ENCODE measurements at places on chromosomes 1 and 21.

DNA sequence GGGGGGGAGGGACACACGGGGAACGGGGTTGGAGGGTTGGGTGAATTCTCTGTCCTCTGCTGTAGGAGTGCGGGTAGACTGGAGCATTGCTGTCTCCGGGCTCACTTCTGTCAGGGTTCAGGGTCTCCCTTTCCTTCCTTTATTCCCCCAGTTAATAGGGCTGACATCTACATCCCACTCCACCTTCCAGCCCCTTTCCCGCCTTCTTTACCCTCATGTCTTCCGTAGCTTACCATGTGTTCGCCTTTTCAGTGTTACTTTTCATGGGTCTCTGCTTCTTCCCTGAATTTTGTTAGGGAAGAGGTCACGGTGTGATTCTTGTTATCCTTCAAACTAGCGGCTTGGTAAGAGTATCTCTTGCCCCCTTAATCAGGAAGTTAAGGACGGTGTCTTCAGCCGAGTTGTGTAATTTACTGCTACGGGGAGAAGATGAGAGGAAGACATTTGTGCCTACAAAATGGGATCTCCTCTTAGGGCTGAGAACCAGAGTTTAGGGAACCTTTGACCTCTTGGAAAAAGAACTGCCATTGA is 917 bp downstream of the RAP1A start:
- DNase-seq, result no peak
- H3K27me3 ChIP-seq, result no peaks in the 10 kb centered on the region
- H3K36me3 ChIP-seq, result peaks cover 35% of the 10 kb centered on the region
- H3K27ac ChIP-seq, result peak overlapping the region; percentile 95
- peaks cover 66% of the 10 kb centered on the region for H3K4me1 ChIP-seq

DNA sequence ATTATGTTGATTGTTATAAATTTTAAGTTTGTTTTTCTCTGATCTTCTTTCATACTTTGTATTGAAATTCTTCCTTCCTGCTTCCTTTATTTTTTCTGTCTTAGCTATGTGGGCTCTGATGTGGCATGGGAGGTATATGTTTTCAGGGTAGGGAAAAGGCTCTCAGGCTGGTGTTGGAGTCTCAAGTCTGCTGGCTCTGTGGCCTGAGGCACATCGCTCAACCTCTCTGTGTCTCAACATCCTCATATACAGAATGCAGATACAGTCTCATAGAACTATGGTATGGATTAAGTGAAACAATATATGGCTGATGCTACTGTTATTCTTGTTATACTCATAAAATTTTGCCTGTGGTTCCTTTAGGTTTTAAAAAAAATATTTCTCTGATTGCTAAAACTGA is 105.9 kb downstream of the KCNN3 start:
- DNase-seq, result no peak
- H3K4me1 ChIP-seq, result peaks cover 14% of the 10 kb centered on the region
- H3K27ac ChIP-seq, result no peak overlapping the region
- H3K27me3 ChIP-seq, result peaks cover 45% of the 10 kb centered on the region

DNA sequence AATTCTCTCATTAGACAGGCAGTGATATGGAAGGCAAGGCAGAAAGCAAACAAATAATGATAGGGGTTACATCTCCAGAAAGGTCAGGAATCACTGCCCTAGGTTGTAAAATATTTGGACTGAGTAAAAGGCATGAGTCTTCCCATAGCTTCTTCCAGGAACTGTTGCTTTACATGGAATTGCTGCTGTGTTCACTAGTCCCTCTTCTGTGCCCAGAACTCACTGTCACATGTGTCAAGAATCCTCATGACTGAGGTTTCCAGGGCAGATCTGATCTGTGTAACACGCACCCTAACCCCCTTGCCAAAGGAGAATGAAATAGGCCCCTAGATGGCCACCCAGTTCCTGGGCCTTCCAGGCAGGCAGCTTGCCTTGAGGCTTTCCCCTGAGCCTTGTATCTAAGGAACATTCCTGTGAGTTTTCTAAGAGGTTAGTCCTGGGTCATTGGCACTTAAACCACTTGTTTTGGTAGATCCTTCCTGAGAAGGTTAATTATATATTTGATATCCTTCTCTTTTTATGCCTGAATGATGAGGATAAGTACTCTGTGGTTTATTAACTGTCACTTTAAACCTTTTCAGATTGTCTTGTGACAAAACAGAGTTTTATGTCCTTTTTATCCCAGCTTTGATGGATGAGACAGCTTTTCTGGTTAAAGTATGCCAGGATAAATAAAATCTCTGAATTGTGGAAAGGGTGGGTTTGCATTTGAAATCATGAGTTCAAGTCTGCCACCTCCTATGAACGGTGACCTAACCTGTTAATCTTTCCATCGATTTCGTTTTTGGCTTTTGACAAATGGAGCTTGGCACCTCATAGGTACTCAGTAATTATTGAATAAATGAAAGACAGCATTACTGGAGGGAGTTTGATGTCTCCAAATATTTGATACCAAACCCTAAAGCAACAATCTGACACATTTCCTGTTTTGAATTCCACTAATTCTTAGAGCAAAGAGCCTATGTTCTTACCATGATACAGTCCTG is 163.3 kb downstream of the DHRS3 start:
- H3K4me1 ChIP-seq, result peaks cover 28% of the 10 kb centered on the region
- DNase-seq, result no peak
- no peak overlapping the region for H3K4me3 ChIP-seq

- no peak overlapping the region for H3K27ac ChIP-seq
- peaks cover 18% of the 10 kb centered on the region for H3K36me3 ChIP-seq
- H3K27me3 ChIP-seq, result no peaks in the 10 kb centered on the region
- no peaks in the 10 kb centered on the region for H3K4me1 ChIP-seq
- no peak for DNase-seq
Measured at GRCh38 chr1:245880754-245881403, 626.2 kb downstream of the SMYD3 start.

- H3K4me1 ChIP-seq, result peaks cover 70% of the 10 kb centered on the region
- no peak overlapping the region for H3K4me3 ChIP-seq
- H3K36me3 ChIP-seq, result peaks cover 29% of the 10 kb centered on the region
- no peaks in the 10 kb centered on the region for H3K27me3 ChIP-seq
Measured at GRCh38 chr1:228105996-228106799, 2.9 kb downstream of the MRPL55 start.

- no peaks in the 10 kb centered on the region for H3K27me3 ChIP-seq
- H3K4me1 ChIP-seq, result peaks cover 27% of the 10 kb centered on the region
- peak overlapping the region; percentile 99 for H3K27ac ChIP-seq
- peak overlapping the region; percentile 98 for H3K4me3 ChIP-seq
- peaks cover 38% of the 10 kb centered on the region for H3K36me3 ChIP-seq
- peak; percentile 5 for DNase-seq
Measured at GRCh38 chr1:155910621-155911121, 478 bp downstream of the RIT1 start.

DNA sequence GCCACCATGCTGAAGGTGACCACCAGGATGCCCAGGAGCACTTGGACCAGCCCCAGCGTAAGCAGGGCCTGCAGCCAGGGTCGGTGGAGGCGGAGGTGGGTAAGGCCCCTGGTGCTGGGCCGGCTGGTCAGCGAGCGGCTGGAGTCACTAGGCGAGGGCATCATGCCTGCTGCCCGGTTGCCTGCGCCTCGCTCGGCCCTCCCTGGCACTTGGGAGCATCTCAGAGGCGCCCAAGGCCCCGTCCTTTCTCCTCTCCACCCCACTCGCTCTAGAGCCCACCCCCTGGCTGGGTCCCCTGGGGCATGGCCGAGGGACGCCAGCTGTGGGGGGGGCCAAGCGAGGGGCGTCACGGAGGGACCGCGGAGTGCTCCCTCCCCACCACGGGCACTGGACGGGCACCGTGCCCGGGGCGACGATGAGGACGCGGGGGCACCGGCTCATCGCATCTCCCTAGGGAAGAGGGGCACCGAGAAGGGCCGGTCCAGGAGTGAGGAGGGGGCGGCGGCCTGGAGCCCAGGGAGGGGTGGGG is 505 bp downstream of the ENTREP3 start:
- H3K4me3 ChIP-seq, result peak overlapping the region; percentile 87
- no peak for DNase-seq
- H3K27me3 ChIP-seq, result no peaks in the 10 kb centered on the region
- peaks cover 40% of the 10 kb centered on the region for H3K4me1 ChIP-seq
- peaks cover 13% of the 10 kb centered on the region for H3K36me3 ChIP-seq

GRCh38 chr1:7380712-7381111 is 390.4 kb upstream of the VAMP3 start:
- H3K27ac ChIP-seq, result no peak overlapping the region
- no peak overlapping the region for H3K4me3 ChIP-seq
- H3K27me3 ChIP-seq, result peaks cover 7% of the 10 kb centered on the region
- H3K36me3 ChIP-seq, result no peaks in the 10 kb centered on the region
- DNase-seq, result no peak

DNA sequence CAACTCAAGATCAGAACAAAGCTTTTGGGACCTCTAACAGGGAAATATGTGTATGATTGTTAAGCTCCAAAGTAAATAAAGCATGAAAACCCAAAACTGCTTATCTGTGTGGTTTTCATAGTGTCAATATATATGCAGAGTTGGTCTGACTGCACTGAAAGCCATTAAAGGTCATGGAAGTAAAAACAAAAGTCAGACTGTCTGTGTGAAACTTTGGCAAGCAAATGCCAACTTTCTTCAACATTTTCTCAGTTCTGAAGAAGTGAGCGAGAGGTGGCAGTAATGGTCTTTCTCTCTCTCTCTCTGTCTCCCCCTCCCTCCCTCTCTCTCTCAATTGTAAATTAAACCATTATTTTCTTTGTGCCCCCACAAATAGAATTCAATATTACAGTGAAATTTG is 100.1 kb upstream of the S1PR1 start:
- H3K36me3 ChIP-seq, result peaks cover 4% of the 10 kb centered on the region
- H3K4me3 ChIP-seq, result no peak overlapping the region
- H3K27me3 ChIP-seq, result no peaks in the 10 kb centered on the region
- H3K27ac ChIP-seq, result peak overlapping the region; percentile 16
